ENCODE measurements at places on chromosomes 6 and 20. TPM values are rescaled to one million over a fixed set of nuclear protein-coding genes. Genes with fewer than 3 reads are reported as not detected.

GRCh38 chr6:160861824-160862223 is 129.7 kb upstream of the MAP3K4 start:
- H3K27me3 ChIP-seq = no peaks in the 10 kb centered on the region
- H3K36me3 ChIP-seq = no peaks in the 10 kb centered on the region
- DNase-seq = no peak
- H3K4me1 ChIP-seq = no peaks in the 10 kb centered on the region
- H3K4me3 ChIP-seq = no peak overlapping the region

MAS1 gene
- total RNA-seq = not detected

TOP1 gene
- total RNA-seq = 55.9 TPM

GRCh38 chr20:46388201-46388836 is 18.1 kb downstream of the ELMO2 start:
- no peak for DNase-seq
- no peaks in the 10 kb centered on the region for H3K4me1 ChIP-seq
- H3K27ac ChIP-seq = no peak overlapping the region
- H3K4me3 ChIP-seq = no peak overlapping the region
- H3K27me3 ChIP-seq = no peaks in the 10 kb centered on the region

DNA sequence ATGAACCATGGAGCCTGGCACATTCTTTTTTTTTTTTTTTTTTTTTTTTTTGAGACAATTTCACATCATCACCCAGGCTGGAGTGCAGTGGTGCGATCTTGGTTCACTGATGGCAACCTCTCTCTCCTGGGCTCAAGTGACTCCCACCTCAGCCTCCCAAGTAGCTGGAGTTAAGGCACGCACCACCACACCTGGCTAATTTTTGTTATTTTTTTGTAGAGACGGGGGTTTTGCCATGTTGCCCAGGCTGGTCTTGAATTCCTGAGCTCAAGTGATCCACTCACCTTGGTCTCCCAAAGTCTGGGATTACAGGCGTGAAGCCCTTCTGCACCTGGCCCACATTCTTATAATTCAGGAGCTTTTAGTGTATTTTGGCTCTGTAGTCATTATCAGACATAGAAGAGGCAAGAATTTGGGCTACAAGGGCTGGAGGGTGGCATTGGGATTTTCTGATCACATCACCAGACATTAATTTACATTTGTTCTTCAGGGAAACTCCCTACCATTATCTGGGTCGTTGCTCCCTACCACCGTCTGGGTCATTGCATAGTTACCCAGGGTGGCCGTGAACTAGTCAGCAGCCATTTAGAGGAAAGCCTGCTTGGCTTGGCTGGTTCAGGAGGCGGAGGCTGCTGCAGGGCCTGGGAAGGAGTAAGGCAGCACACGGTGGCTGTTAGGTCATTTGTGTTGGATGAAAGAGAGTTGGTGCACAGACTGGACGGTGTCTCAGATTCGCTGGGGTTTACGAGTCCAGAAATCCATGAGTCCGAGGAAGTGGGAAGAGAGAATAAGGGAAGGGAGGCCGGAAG is 17.6 kb downstream of the ARID1B start:
- H3K4me1 ChIP-seq = peaks cover 3% of the 10 kb centered on the region
- DNase-seq = no peak
- no peaks in the 10 kb centered on the region for H3K36me3 ChIP-seq
- H3K27ac ChIP-seq = no peak overlapping the region
- H3K27me3 ChIP-seq = no peaks in the 10 kb centered on the region

CST1 gene
- total RNA-seq = not detected

PI16 gene
- not detected for total RNA-seq

DNA sequence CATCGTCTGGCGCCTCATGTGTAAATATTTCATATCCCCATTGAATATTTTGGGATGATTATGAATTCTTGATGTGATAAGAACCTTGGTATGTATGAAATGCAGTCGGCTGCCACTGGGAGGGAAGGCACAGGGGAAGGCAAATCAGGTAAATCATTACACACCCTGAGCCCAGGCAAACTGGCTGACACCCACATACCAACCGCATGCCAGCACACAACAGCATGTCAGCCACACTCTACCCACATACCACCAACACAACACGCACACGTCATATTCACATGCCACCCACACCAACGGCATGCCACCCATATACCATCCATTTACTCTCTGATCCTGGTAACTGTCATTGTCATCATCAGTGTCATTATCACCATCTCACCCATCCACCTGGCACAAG is 28.3 kb upstream of the MDGA1 start:
- peaks cover 5% of the 10 kb centered on the region for H3K27me3 ChIP-seq
- no peaks in the 10 kb centered on the region for H3K36me3 ChIP-seq
- H3K4me3 ChIP-seq = no peak overlapping the region

CST5 gene
- 0.41 TPM for total RNA-seq

- no peak overlapping the region for H3K4me3 ChIP-seq
- no peaks in the 10 kb centered on the region for H3K4me1 ChIP-seq
- no peaks in the 10 kb centered on the region for H3K36me3 ChIP-seq
- H3K27me3 ChIP-seq = peaks cover 4% of the 10 kb centered on the region
- no peak for DNase-seq
Observed at GRCh38 chr6:89269252-89269651, 45.8 kb downstream of the GABRR2 start.

C6orf163 gene
- total RNA-seq = 1.6 TPM

- peaks cover 17% of the 10 kb centered on the region for H3K4me1 ChIP-seq
- no peak overlapping the region for H3K27ac ChIP-seq
- no peak overlapping the region for H3K4me3 ChIP-seq
- no peaks in the 10 kb centered on the region for H3K27me3 ChIP-seq
- no peak for DNase-seq
Observed at GRCh38 chr6:38353310-38354036, 286.3 kb downstream of the BTBD9 start.

- no peak overlapping the region for H3K4me3 ChIP-seq
- H3K27me3 ChIP-seq = no peaks in the 10 kb centered on the region
- no peak for DNase-seq
- H3K27ac ChIP-seq = no peak overlapping the region
Observed at GRCh38 chr6:111558690-111559187, 46.9 kb downstream of the TRAF3IP2 start.
